Hematopoietic multipotent progenitor cell (in vitro differentiated cells): ENCODE measurements at places on chromosomes 13 and 19. TPM values are rescaled to one million over a fixed set of nuclear protein-coding genes. Genes with fewer than 3 reads are reported as not detected.

- DNase-seq = no peak
These were observed at the start of gene CYP4F8 for GRCh38 chr19:15614507-15615379. Gene CYP4F8, plus strand, starts transcription at chr19:15615218. Its CDS starts 399 bp downstream, at chr19:15615617.

DNA sequence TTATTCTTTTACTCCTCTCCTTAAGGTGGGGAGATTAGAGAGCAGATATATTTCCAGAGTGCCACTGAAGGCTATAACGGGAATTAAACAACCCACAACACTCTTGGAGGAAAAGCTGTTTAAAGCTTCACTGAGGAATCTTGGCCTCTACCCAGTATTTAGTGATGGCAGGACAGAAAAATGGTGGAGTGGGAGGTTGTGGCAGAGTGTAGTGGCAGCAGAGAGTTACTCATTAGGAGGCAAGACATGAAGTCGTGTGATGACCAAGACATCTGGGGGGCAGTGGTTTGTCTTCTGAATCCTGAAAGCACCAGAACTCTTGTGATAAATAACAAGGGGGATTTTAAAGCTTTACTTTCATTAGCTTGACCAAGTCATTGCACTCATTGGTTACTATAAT is 563.5 kb upstream of the SLITRK5 start:
- no peak for DNase-seq

DNA sequence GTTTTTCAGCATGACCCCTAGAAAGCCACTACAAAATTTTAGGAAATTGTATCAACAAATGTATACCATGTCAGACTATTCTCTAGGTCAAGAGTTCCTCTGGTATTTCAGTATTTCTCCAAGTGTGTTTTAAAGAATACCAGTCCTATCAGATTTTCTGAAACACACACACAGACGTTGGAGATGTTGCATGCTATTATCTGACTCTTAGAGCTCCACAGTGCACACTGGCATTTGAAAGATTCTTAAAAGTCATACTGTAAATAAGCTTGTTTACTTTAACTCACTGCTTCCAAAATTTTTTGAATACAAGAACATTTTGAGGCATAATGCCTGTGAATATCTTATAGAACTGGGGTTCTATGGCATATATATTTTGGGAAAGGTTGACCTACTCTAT is 33.8 kb upstream of the VWA8 start:
- DNase-seq = no peak

Gene CBY2
- not detected for total RNA-seq

DNA sequence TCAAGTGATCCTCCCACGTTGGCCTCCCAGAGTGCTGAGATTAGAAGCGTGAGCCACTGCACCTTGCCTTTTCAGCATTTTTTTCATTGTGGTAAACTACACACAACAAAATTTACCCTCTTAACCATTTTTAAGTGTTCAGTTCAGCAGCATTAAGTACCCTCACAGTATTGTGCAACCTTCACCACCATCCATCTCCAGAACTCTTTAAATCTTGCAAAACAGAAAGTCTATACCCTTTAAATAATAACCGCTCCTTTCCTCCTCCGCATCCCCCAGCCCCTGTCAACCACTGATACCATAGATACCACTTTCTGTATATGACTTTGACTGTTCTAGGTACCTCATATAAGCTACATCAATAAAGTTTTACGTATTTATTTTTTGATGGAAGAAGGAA is 20.8 kb upstream of the CASP14 start:
- DNase-seq = no peak

- DNase-seq = peak; percentile 55
These were observed 23.5 kb downstream of the ZNF180 start for GRCh38 chr19:44476559-44477408.

DNA sequence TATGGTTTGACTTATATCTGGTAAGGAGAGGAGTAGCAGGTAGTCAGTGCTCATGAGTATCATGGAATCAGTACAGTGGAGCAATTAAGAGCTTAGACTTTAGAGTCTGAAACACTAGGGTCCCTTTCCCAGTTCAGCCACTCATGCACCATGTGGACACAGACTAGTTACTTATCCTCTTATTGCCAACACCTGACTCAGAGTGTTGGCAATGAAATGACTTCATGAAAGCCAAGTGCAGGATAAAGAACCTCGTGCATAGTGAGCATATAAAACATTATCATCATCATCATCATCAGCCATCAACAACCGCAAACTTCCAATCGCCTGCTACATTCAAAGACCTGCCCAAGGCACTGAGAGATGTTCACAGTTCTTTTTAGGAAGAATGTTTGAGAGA is 164.2 kb downstream of the FOXO1 start:
- DNase-seq = no peak

GRCh38 chr19:20233105-20233504 is 66.1 kb downstream of the ZNF486 start:
- DNase-seq = no peak

GRCh38 chr19:46428239-46429135 is at the start of gene PNMA8C:
Gene PNMA8C, minus strand, starts transcription at chr19:46428936. Its CDS starts 577 bp downstream, at chr19:46428359.
- DNase-seq = peak; percentile 77

GRCh38 chr13:30031488-30031887 is 181.1 kb upstream of the UBL3 start:
- DNase-seq = no peak

Gene SYNE4
- under 0.01 TPM for total RNA-seq

Gene ZNF709
- total RNA-seq = 7.5 TPM

DNA sequence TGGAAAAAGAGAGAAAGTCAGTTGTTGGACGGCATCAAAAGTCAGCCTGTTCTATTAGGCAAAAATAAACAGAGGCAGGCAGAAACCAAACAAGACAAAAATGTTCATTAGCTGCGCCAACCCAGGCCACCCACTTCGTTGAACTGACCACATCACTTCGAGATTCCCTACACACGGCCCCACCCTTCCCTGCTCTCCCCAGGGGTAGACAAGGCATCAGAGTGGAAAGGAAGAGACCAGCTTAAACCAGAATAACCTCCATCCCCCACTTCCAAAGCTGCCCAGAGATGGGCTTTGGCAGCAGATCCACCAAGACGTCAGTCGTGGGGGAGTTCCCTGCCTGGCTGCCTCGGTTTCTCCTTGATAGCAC is 204.6 kb upstream of the TSHZ3 start:
- no peak for DNase-seq

DNA sequence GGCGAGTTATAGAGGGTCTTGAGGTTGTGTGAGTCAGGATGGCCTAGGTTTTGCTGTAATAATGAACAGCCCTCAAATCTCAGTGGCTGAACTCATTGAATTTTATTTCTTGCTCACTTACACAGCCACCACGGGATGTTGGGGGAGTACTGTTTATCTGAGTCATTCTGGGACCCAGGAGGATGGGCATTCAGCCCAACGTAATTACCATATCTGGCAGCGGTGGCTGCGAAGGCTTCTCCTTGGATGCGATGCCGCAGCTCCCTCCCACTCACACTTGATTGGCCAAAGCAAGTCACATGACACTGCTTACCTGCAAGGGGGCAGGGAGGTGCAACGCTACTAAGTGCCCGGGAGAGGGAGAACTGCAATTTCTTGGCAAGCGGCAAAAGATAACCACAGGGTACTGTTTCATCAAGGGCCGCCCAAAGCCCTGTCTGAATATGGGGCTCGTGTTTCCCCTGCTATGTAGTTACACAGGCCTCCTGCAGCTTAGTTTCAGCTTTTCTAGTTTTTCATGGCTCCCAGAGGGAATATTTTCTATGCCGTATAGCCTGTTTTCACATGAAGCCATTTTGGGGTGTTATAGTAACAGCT is 19.9 kb downstream of the ZSWIM9 start:
- no peak for DNase-seq

Gene ZNF546
- 3.5 TPM for total RNA-seq

Gene ZNF723
- not detected for total RNA-seq

Gene ZNF667
- total RNA-seq = 5.7 TPM

GRCh38 chr13:98923641-98924397 is 54.0 kb downstream of the DOCK9 start:
- DNase-seq = no peak

DNA sequence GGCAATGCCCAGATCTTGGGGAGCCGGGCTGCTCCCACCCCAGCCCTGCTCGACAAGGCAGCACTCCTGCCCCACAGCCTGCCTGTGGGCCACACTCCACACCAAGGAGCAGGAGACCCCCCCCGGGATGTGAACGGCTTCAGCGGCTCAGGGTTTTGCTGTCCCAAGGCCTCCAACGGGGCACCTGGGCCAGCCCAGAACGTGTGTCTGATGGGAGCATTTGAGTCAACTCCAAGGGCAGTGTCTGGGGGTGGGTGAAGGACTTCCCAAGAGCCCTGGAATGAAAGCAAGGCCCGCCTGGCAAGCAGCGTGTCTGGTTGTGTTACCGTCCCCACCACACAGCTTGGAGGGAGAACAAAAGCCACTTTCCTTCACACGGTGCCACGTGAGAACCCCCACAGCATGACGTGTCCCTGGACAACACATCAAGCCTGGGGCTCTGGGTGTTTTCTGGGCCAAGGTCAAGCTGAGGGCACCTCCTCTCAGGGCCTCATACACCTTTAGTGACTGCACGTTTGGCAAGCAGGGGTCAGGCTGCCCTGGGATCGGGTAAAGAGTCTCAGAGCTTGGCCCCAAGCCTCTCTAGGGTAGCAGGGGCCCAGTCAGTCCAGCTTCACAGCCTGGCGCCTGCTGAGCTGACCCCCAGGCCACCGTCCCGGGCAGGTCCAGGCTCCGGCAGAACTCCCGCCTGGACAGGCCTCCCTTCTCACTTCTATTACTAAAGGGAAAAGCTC is 6.0 kb downstream of the C13orf46 start:
- no peak for DNase-seq

GRCh38 chr13:38530492-38530891 is 156.4 kb upstream of the FREM2 start:
- peak; percentile 6 for DNase-seq

DNA sequence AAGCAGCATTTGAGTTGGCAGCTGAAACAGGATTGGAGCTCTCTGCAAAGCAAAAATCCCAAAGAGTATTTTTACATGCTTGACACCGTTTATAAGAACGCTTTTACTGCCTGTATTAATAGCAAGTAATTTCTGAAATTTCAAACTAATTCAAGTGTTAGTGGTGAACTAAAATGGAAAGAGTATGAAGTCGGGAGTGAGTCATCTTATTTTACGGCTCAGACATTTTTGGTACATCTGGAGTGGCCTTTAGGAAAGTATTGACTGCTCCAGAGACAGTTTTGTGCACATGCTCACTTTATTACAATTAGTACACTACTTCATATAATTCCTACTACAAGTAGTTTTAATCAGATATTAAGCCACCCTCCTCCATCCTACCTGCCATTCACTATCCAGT is 167.4 kb downstream of the SLITRK6 start:
- no peak for DNase-seq

Gene ADPRHL1
- total RNA-seq = 0.27 TPM

DNA sequence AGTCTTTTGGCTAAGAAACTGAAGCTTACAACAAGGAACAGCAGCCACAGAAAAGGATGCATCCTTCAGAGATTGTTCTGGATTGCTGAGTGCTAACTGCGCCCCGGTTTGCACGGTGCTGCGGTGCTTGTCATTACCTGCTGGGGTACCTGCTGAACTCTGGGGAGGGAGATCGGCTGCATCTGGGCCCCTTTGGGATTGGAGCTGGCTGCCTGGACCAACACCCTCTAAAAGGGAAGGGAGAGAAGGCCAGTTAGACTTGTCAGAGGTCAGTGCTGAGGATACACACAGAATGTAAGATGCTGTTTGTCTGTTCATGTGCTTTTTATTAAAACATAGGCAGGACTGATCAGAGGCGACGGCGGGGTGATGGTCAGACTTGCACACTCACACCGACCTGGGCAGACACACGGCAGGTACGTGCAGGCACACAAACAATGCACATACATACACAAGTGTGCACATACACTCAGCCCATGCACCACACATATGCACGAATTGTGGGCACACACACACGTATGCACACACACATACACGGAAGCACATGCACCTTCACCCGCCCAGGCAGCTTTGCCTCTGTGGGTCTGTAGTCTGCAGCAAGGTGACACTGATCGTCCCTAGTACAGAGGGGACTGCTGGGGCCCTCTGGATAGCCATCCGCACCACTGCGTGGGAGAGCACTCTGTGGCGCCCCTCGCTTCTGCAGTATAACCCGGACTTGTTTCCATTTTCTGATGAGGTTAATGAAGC is 66.1 kb downstream of the RFX2 start:
- DNase-seq = no peak

DNA sequence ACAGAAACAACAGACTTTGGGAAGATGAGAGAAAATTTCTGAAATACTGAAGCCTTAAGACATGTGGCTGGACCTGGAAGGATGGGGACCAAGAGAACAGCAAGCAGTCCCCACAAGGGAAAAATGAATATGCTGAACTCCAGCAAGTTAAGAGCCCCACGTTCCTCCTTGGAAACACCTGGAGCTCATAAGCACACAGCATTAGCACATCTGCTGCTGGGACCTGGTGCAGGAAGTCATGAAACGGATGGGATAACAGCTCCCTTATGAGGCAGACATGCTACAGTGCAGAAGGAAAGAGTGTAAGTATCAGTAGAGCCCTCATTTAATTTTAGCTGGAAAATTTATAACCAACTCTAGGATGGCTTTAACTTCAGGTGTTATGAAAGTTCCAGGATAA is 67.3 kb downstream of the SLC15A1 start:
- DNase-seq = no peak
